ENCODE measurements at places on chromosomes 5 and 9.

DNA sequence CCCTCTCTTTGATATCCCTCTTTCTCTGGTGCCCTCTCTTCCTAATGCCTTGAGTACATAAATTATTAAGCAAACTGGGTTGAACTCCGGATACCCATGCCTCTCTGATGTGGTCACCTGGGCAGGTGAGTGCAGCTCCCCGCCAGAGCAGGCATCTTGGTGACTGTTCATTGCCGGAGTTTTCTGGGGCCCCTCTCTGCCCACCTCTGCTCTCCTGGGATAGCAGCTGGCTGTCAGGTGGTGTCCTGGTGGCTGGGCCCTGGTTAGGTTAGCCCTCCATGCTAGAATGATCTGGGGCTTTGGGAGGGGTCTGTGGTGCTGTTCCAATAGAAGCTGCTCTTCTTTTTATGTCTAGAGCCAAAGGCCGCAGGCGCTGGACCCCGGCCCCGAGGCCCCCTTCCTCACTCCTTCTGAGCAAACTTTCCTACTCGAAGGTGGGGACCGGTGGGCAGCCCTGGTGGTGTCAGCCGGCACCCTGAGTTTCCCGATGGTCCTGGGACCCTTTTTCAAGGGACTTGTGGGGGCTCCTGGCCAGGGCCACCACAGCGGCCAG, 4.9 kb upstream of the SCGB3A1 start:
- DNase-seq = no peak

GRCh38 chr9:13354733-13355132, 75.2 kb upstream of the MPDZ start:
- DNase-seq = no peak

- DNase-seq = no peak
These were observed 106.6 kb upstream of the KCNN2 start for GRCh38 chr5:114255260-114255659.

DNA sequence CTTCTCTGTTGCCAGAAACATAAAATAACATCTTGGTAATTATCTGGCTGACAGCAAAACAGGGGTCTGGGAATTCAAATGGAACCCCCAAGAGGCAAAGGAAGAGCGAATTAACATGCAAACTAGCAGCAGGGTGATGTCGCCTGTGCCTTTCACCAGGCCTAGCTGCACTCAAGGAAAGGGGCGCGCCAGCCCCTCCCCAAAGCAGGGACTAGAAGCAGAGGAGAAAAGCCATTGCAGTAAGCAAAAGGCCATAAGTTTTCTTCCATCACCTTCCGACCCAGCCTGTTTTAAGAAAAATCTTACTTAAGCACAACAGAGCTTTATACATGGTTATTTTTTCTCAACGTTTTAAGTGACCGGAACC, 539 bp downstream of the POC5 start:
- DNase-seq = no peak

- DNase-seq = no peak
These were observed 35.5 kb downstream of the ACO1 start for GRCh38 chr9:32419921-32420320.

- DNase-seq = no peak
These were observed 22.6 kb downstream of the ABCA1 start for GRCh38 chr9:104905153-104905901.

- DNase-seq = no peak
These were observed 198.0 kb upstream of the EGFLAM start for GRCh38 chr5:38060354-38060753.

DNA sequence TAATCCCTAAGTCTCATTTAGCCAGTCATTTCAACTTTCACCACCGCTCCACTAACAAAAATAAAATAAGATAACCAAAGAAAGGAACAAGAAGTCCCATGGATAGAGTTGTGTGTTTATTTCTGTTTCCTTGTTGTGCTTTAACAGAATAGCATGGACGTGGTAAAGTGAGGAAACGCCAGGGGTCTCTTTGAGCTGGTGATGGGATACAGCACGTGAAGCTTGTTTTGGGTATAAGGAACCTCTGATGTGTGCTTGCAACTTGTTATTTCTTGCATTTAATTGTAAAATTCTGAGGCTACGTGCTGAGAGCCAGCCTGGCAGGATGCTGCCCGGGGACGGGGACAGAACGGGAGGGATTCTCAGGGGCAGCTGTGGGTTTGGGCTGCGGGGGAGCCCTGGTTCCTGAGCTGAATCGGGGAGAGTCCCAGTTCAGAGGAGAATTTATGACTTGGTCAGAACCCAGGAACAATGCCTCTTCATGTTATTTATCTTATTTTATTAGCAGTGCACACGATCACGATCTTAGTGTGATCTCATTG, 63.4 kb downstream of the ANKRD33B start:
- DNase-seq = no peak

- DNase-seq = no peak
These were observed 5.3 kb downstream of the NTNG2 start for GRCh38 chr9:132167192-132167591.
